A549 treated with CORT108297 at 1 μM for 4 hours (cell line): ENCODE measurements at places on chromosomes 1 and 21. TPM values are rescaled to one million over a fixed set of nuclear protein-coding genes. Genes with fewer than 3 reads are reported as not detected.

PTGFR gene
- not detected in 5 replicates for total RNA-seq

RBM8A gene
- total RNA-seq: 191 to 243 TPM (median 201 TPM) in 5 replicates

FOXD3 gene
- total RNA-seq: 0.59 to 1.2 TPM (median 0.85 TPM) in 5 replicates

CERS2 gene
- total RNA-seq: 249 to 260 TPM (median 254 TPM) in 5 replicates

L1TD1 gene
- total RNA-seq: not detected in 5 replicates

SLC1A7 gene
- 0.05 TPM in 1 of 5 replicates, not detected in the others for total RNA-seq
